ENCODE measurements at places on chromosomes 12 and 14. TPM values are rescaled to one million over a fixed set of nuclear protein-coding genes. Genes with fewer than 3 reads are reported as not detected.

The TMEM229B gene
- 1.7 TPM for polyA plus RNA-seq

The PLA2G1B gene
- 0.19 TPM for polyA plus RNA-seq

The GDF3 gene
- polyA plus RNA-seq = 4.3 TPM

The NUMB gene
- 78.1 TPM for polyA plus RNA-seq

The NGB gene
- polyA plus RNA-seq = 0.60 TPM
